ENCODE measurements at places on chromosomes 5 and 9.

GRCh38 chr5:149228618-149229297 is 42.9 kb upstream of the AFAP1L1 start:
- peak; percentile 80 for DNase-seq

- peak; percentile 41 for DNase-seq
Measured at GRCh38 chr5:173831196-173831914, 56.8 kb upstream of the CPEB4 start.

DNA sequence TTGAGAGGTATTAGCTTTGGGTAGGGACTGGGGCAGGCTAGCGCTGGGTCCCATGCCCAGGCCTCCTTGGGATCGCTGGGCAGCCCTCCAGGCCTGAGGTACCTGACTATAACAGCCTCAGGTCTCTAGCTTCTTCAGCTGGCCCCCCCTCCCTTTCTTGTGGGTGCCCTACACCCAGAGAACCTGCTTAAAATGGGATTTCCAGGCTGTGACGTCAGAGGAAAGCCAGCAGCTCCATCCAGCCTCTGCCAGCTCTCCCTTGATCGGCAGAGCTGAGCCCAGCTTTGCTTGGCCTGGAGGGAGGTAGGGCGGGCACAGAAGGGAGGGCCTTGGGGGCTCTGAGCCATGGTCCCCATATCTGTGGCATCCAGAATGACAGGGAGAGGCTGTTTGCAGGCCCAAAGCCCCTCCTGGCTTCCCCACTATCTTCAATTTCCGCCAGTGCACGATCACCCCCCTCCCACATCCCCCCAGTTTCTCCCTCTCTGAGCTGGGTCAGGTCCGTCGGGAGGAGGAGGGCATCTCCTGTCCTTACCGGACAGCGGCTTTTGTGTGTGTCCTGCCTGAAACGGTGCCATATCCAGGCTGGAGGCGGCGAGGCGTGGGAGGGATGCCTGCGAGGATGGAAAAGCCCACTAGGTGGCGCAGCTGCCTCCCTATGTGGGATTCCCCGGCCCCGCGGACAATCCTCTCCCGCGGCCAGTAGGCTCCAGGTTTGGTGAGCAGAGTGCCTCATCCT is 10.8 kb downstream of the REEP2 start:
- peak; percentile 84 for DNase-seq

GRCh38 chr9:20651939-20652338 is 29.6 kb upstream of the MLLT3 start:
- no peak for DNase-seq

DNA sequence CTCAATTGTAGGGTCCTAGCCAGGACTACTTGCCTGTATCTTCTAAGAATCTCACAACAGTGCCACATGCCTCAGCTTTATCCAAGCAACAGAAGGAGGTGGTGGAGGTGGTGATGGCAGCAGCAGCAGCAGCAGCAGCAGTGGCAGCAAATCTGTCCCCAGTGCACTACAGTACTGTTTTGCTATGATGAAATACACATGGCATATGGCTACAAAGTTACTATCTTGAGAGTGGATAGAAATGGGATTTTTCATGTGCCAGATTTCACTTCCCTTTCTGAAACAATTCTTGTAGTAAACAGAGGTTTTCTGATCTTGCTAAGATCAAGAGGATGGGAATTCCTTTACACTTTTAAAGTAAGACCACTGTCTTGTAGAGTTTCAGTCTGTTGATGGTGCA is 8.1 kb upstream of the CYSTM1 start:
- DNase-seq = no peak

- DNase-seq = no peak
Measured at GRCh38 chr5:159630545-159630944, 285.7 kb upstream of the ADRA1B start.

GRCh38 chr9:70987986-70988385 is 133.4 kb downstream of the TRPM3 start:
- DNase-seq = no peak

- no peak for DNase-seq
Measured at GRCh38 chr9:125739436-125739835, 7.7 kb upstream of the PBX3 start.

- peak; percentile 42 for DNase-seq
Measured at GRCh38 chr9:693201-694091, 148.1 kb upstream of the DMRT1 start.

DNA sequence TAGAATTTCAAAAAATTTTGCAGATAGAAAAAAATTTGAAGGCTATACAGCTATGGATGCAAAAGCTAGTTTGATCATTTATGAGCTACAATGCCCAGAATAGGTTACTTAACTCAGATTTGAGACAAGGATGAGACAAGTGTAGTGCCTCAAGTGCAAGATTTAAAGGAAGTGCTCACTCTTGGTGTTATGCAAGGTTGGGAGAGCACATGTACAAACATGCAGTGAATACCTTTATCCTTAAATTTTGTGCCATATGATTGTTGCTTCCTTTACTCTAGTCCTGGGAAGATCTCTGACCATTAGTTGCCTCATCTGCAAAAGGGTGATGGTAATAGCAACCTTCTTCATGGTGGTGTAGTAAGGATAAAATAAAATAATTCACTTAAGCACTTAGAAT is 31.7 kb upstream of the PPP2R2B start:
- DNase-seq = no peak

GRCh38 chr5:91224969-91225368 is 158.1 kb downstream of the ARRDC3 start:
- DNase-seq = no peak

- DNase-seq = no peak
Measured at GRCh38 chr5:158264264-158264663, 405.3 kb upstream of the CLINT1 start.

- no peak for DNase-seq
Measured at GRCh38 chr9:34253460-34253837, 74.6 kb downstream of the UBAP1 start.

GRCh38 chr5:138369261-138369660 is 16.8 kb downstream of the KDM3B start:
- no peak for DNase-seq

- DNase-seq = no peak
Measured at GRCh38 chr5:139488260-139488659, 5.7 kb upstream of the STING1 start.

GRCh38 chr9:109323771-109324170 is 2.9 kb upstream of the EPB41L4B start:
- DNase-seq = no peak

GRCh38 chr5:132475987-132476875 is 14.3 kb downstream of the IRF1 start:
- no peak for DNase-seq

GRCh38 chr9:366620-367019 is 152.0 kb downstream of the DOCK8 start:
- DNase-seq = peak; percentile 51

- DNase-seq = no peak
Measured at GRCh38 chr9:108325406-108325805, 530.4 kb downstream of the ACTL7B start.

DNA sequence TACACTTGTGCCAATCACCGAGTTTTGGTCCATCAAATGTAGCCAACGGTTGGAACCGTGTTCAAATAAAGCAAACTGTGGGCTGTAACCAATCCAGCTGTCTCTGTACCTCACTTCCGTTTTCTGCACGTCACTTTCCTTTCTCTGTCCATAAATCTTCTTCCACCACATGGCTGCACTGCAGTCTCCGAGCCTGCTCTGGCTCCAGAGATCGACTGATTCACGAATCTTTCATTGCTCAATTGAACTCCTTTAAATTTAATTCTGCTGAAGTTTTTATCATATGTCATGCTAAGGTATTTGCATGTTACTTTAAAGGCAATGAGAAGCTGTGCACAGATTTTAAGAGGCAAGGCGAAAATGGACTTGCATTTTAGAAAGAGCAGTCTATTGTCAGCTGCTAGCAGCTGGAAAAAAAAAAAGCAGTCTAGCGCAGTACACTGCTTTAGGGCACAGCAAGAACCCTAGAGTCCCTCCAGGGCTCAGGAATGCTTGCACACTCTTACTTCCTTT is 13.2 kb downstream of the TTC39B start:
- DNase-seq = no peak

GRCh38 chr9:125679597-125680189 is 27.3 kb downstream of the MAPKAP1 start:
- no peak for DNase-seq

GRCh38 chr9:17402309-17402708 is 176.6 kb upstream of the SH3GL2 start:
- DNase-seq = peak; percentile 78

GRCh38 chr5:131795228-131795627 is 1.6 kb downstream of the FNIP1 start:
- no peak for DNase-seq

DNA sequence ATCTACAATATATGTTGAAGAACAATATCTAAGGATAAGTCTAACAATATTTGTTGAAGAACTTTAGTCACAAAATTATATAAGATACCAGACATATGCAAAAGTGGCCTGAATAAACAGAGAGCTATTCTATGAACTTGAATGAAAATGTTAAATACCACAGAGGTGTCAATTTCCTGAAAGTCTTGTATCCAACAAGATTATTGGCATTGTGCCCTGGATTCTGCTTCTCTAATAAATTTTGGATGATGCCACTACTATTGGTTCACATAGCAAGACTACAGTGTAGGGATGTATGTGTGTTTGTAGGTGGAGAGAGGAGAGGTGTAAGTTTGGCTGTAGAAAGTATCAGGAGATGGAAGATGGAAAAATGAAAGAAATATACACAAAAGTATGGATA is 731.8 kb upstream of the RGMB start:
- no peak for DNase-seq

DNA sequence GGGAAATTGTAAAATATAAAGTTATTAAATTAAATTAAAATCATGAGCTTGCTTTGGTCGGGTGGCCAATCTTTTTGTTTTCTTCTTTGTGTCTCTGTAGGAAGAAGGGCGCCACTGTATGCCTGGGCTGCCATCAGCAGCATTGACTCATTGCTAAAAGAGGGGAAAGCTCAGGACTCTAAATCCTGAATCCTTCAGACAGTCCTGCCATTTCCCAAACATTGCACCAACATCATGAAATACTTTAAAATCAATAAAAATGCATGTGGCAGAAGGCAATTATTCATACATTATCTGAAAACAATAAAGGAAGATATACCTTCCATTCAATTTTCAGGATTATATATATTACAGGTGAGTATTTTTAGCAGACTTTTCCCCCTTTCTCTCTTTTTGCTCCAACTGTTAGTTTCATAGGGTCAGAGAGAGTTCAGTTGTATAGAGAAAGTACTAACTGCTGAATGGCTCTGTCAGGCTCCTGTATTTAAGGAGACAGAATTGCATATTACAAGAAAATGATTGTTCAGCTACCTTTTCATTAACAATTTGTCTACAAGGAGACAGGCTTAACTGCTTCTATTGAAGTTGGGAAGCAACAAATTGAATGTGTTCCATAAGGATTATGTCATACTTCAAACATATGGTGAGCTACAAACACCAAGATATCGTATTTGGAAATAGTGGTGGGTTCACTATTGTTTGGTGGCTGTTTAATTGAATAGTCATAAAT is 95.7 kb downstream of the ATPSCKMT start:
- no peak for DNase-seq

GRCh38 chr9:111668026-111668573 is 6.7 kb downstream of the GNG10 start:
- DNase-seq = no peak

- no peak for DNase-seq
Measured at GRCh38 chr5:59193616-59194319, 610.9 kb downstream of the RAB3C start.

GRCh38 chr9:135698767-135699166 is 514 bp downstream of the SOHLH1 start:
- no peak for DNase-seq

GRCh38 chr9:98694943-98695342 is 13.8 kb downstream of the GABBR2 start:
- no peak for DNase-seq

DNA sequence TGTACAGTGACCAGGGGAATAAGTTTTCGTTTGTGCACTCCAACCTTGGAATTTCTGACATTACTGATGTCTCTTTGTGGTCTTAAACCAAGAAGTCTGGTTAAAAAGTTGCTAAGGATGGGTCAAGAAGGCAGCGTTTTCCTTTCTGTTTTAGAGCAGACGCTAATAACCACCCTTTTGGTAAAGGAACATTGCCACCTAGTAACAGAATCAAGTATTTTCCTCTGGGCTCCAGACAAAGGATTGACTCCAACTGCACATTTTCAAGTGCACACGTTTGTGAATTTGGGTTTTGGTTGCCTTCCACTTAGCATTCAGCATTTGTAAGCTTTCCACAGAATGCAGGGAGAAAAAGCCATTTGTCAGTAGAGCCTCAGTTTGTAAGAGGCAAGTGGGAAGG is 22.2 kb upstream of the CEP78 start:
- no peak for DNase-seq

DNA sequence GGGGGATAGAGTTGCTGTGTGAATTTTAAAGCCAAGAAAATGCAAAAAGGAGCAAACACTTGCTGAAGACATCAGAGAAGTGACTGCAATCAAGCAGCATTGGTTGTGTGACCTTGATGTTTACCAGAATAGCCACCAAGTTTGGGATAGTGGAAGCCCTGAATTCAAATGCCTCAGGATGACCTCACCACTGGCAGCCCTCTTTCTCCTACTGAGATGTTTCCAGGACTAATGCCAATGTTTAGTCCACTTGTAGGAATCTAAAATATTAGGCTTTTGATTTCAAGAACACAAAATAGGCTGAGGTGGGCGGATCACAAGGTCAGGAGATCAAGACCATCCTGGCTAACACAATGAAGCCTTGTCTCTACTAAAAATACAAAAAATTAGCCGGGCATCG is 112.2 kb upstream of the NUDT12 start:
- DNase-seq = no peak

- DNase-seq = no peak
Measured at GRCh38 chr5:27608992-27609391, 570.6 kb upstream of the CDH9 start.

GRCh38 chr9:12930906-12931305 is 156.1 kb downstream of the LURAP1L start:
- no peak for DNase-seq

DNA sequence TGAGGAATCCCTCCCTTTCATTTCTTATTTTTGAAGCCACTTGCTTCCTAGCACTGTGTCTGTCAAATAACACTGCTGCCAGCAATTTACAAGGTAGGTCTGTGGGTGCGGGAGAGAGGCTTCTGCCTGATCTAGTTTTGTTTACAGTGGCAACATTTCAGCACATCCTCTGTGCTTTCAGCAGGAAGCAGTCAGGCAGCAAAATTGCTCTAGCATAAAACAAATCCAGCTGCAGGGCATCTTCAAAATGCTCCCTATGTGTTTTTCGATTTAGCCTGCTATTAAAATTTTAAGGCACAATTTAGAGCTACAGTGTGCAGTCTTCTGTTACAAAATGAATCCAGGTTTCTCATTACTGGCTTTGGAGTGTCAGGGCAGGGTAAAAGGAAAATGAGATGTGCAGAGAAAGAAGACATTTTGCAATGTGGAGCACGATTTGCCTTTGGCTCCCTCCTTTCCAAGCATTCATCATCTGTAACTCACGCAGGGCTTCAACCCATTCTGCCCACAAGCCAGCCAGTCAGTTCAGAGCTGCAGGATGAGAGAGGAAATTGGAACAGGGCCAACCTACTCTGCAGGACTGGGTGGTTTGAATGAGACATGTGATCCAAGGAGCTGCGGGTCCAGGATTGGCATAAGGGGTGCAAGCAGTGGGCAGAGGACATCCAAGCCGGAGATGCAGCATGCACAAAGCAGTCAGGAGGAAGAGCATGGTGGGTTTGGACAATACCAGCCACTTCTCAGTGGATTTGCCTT is 143.4 kb upstream of the APC start:
- no peak for DNase-seq

- DNase-seq = no peak
Measured at GRCh38 chr5:126477294-126478117, 54.3 kb downstream of the GRAMD2B start.

Data from mesendoderm (in vitro differentiated cells).